ENCODE measurements at places on chromosomes 2 and 18. TPM values are rescaled to one million over a fixed set of nuclear protein-coding genes. Genes with fewer than 3 reads are reported as not detected.

IL1RL1 gene
- not detected for total RNA-seq

SPHKAP gene
- total RNA-seq, result not detected

DNA sequence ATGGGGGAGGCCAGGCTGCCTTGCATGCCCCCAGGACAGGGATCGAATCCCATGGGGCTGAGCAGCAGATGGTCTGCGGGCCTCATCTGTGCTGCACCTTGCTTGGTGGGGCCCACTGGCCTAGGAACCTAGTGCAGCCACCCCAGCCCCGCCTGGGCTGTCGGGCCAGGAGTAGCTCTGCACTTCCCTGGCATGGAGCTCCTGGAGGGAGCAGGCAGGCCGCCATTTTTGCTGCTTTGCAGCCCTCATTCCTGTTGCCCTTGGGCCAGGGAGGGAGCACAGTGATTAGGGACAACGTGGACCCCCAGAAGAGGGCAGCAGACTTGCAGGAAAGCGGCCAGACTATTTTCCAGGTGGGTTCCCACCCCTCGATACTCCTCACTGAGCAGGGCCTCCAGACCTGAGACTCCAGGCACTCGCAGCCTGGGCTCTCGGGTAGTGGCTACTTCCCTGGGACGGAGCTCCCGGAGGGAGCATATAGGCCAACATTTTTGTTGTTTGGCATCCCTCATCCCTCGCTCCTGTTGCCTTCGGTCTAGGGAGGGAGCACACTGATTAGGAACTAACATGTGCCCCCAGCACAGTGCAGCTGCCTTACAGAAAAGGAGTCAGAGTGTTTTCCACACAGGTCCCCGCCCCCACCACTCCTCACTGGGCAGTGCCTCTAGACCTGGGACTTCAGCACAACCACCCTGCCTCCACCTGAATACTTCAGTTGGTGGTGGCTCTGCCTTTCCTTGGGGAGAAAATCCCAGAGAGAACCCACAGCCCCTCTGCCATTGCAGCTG, 99.5 kb downstream of the MAIP1 start:
- H3K36me3 ChIP-seq, result no peaks in the 10 kb centered on the region
- H3K27me3 ChIP-seq, result no peaks in the 10 kb centered on the region
- no peak overlapping the region for H3K27ac ChIP-seq
- DNase-seq, result no peak
- H3K4me1 ChIP-seq, result no peaks in the 10 kb centered on the region

DNA sequence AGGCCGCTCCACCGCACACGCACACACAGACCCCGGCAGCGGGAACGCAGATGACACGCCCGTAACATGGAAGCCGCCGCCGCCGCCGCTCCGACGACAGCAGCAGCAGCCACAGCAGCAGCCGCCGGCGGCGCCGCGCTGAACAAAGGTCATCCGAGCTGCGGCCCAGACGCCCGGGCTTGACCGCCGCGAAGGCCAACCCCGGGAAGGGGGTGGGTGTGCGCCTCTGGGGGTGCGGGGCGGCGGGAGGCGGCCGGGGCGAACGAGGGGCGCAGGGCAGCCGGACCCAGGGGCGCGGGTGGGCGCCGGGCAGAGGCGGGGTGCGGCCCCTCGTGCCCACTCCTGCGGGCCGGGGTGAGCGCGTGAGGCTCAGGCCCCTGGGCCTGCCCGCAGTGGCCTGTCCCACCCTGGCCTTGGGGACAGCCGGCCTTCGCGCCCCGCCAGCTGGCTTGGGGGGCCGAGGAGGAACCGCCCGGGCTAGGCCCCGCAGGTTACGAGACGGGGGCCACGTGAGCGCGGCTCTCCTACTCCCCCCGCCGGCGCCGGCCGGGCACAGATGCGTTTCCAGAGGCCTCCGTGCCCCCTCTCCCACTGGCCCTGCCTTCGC, 1.0 kb upstream of the ZNF532 start:
- peak; percentile 54 for DNase-seq
- no peaks in the 10 kb centered on the region for H3K27me3 ChIP-seq
- H3K4me1 ChIP-seq, result peaks cover 76% of the 10 kb centered on the region
- peak overlapping the region; percentile 96 for H3K27ac ChIP-seq
- H3K36me3 ChIP-seq, result peaks cover 37% of the 10 kb centered on the region
- peak overlapping the region; percentile 52 for H3K4me3 ChIP-seq

GRCh38 chr2:29110916-29111535, 4.2 kb upstream of the CLIP4 start:
- H3K36me3 ChIP-seq, result no peaks in the 10 kb centered on the region
- no peak overlapping the region for H3K4me3 ChIP-seq
- peaks cover 48% of the 10 kb centered on the region for H3K4me1 ChIP-seq
- no peak for DNase-seq
- no peaks in the 10 kb centered on the region for H3K27me3 ChIP-seq
- no peak overlapping the region for H3K27ac ChIP-seq

SLC23A3 gene
- not detected for total RNA-seq

DNA sequence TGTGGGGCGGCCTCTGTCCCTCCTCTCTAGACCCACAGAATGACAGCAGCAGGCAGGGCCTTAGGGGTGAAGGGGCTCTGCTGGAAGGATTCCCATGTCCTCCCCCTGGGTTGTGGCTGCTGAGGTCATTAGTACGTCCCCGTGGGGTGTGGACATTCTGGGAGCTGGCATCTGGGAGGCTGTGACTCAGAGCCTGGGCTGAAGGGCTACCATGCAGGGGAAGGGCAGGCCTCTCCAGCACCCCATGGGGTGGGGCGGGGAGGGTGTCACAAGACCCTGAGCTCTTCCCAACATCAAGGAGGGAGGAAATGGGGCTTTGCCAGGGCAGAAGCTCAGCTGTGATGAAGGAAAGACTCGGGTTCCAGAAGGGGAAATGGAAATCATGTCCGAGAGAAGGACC, 105.8 kb upstream of the SMAD2 start:
- no peak overlapping the region for H3K27ac ChIP-seq
- H3K4me1 ChIP-seq, result no peaks in the 10 kb centered on the region
- H3K27me3 ChIP-seq, result no peaks in the 10 kb centered on the region
- no peaks in the 10 kb centered on the region for H3K36me3 ChIP-seq

Measured in SJSA1 (cell line).